ENCODE measurements at places on chromosomes 11 and 22.
A peak's percentile ranks its signal among the peaks of the same experiment; 100 is the strongest.

- no peaks in the 10 kb centered on the region for H3K27me3 ChIP-seq
- H3K27ac ChIP-seq, result no peak overlapping the region
- no peak for DNase-seq
- H3K36me3 ChIP-seq, result no peaks in the 10 kb centered on the region
- H3K4me3 ChIP-seq, result no peak overlapping the region
These were observed 15.3 kb downstream of the PHF21B start for GRCh38 chr22:44994399-44995104.

DNA sequence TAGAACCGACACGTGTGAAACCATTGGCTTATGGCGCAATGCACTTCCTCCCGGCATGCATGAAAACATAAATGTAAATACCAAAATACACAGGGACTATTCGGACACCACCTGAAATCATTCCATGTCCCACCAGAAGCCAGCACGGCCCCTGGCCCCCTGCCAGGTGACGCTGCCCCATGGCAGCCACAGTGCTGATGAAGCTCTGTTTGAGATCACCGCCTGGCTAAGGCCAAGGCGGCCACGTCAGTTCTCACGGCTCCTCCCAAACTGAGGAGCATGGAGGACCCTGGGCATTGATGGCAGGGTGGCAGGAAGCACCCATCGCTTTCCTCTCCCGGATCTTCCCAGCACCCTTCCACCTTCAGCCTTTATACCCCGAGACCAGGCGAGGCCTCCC lies 89.5 kb downstream of the CDKN1C start:
- H3K36me3 ChIP-seq, result no peaks in the 10 kb centered on the region
- no peak for DNase-seq
- H3K4me3 ChIP-seq, result no peak overlapping the region
- no peaks in the 10 kb centered on the region for H3K27me3 ChIP-seq
- H3K4me1 ChIP-seq, result peaks cover 7% of the 10 kb centered on the region
- no peak overlapping the region for H3K27ac ChIP-seq

DNA sequence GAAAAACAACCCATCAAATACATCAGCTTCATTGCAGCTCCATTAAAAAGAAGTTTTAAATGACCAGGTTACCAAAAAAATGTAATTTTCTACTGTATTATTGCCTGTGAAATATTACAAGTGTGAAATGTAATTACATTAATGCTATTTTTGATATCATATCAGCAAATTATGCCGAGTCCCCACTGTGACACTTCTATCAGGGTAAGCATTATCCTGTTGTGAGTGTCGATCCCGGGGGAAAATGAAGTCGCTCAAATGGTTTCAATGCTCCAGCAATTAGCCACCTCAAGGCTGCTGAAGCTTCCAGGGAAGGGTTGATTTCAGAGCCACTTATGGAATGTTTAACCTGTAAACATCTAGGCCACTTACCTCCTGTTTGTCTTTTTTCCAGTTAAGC lies 70.4 kb downstream of the RCN1 start:
- no peaks in the 10 kb centered on the region for H3K27me3 ChIP-seq
- DNase-seq, result no peak
- no peaks in the 10 kb centered on the region for H3K4me1 ChIP-seq
- no peak overlapping the region for H3K4me3 ChIP-seq
- H3K27ac ChIP-seq, result no peak overlapping the region
- no peaks in the 10 kb centered on the region for H3K36me3 ChIP-seq

DNA sequence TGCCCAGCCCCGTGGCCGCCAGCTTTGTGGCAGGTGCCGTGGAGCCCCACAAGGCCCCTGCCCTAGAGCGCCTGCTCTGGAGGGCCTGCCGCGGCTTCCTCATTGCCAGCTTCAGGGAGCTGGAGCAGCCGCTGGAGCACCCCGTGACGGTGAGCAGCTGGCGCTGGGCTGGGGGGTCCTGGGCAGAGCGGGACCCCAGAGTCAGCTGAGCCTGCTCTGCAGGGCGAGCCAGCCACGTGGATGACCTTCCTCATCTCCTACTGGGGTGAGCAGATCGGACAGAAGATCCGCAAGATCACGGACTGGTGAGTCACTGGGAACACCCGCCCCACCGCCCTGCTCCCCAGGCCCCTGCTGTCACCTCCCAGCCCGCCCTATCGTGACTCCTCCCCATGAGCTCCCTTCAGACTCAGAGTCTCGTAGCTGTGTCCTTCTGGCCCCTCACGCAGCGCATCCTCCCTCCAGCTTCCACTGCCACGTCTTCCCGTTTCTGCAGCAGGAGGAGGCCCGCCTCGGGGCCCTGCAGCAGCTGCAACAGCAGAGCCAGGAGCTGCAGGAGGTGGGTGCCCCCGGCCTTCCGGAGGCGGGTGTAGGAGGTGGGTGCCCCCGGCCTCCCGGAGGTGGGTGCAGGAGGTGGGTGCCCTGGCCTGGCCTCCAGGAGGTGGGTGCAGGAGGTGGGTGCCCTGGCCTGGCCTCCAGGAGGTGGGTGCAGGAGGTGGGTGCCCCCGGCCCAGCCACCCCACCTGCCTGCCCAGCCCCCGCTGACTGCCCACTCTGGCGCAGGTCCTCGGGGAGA lies 4.7 kb downstream of the TCIRG1 start:
- no peak overlapping the region for H3K27ac ChIP-seq
- H3K4me3 ChIP-seq, result no peak overlapping the region
- H3K36me3 ChIP-seq, result no peaks in the 10 kb centered on the region
- DNase-seq, result no peak
- peaks cover 29% of the 10 kb centered on the region for H3K4me1 ChIP-seq

GRCh38 chr11:81916451-81916850 lies 817.2 kb downstream of the FAM181B start:
- H3K27me3 ChIP-seq, result no peaks in the 10 kb centered on the region
- H3K4me1 ChIP-seq, result no peaks in the 10 kb centered on the region
- H3K4me3 ChIP-seq, result no peak overlapping the region
- no peak for DNase-seq

DNA sequence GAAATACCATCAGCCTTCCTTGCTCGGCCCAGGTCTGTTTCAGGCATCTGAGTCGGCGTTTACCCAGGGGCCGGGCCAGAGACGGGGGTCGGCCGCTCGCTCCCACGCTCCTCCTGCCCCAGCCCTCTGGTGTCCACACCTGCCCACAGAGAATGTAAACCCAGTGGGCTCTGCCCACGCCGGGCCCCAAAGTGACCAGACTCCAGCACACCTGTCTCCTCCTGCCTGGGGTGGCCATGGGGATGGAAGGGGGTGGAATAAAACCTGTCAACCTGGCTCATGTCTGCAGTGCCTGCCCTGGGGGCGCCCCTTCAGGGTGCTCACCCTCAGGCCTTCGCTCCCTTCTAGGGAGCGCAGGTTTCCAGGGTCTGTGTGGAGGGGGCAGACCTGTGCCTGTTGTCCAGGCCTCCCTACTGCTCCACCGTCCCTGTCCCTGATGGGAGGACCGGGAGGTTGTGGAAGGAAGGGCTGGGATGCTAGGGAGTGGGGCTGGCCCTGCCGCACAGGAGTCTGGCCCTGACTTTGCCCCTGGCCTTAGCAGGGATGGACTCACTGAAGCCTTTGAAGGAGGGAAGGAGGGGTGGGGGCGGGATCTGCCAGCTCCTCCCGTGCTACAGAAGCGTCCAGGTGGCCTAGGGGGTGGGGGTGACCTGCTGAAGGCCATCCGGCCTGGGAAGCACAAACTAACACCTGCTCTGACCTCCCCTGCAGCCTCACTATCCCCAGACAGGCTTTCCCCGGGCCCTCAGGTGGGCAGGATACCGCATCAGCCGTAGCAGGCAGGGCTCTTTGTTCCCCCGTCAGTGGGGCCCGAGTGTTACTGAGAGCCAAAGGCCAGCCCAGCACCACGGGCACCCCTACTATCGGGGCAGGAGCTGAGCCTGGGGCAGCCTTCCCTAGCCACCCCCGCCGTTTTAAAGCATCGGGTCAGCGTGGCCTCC lies 14.7 kb upstream of the ARHGAP8 start:
- H3K27me3 ChIP-seq, result no peaks in the 10 kb centered on the region
- no peak for DNase-seq
- peaks cover 6% of the 10 kb centered on the region for H3K4me1 ChIP-seq
- H3K27ac ChIP-seq, result no peak overlapping the region
- no peak overlapping the region for H3K4me3 ChIP-seq

GRCh38 chr11:88521399-88521798 lies 183.9 kb upstream of the CTSC start:
- no peaks in the 10 kb centered on the region for H3K27me3 ChIP-seq
- H3K4me3 ChIP-seq, result no peak overlapping the region
- no peak for DNase-seq
- H3K4me1 ChIP-seq, result no peaks in the 10 kb centered on the region
- no peak overlapping the region for H3K27ac ChIP-seq
- H3K36me3 ChIP-seq, result no peaks in the 10 kb centered on the region

DNA sequence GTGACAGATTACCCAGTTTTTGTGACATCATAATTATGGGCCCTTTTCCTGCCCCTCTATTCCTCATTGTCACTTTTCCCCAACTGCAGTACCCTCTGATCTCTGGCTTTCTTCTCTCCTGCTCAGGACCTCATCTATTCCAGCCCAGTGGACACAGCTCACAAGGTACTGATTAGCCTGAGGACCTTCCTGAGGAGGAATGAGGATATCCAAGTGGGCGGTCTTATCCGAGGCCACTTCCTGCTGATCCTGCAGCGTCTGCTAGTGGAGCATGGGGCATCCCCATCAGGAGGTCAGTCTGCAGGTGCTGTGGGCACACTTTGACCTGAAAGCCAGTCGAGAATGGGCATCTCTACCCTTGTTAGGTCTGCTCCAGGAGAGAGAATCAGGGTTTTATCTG lies 24.5 kb upstream of the CCDC134 start:
- H3K4me3 ChIP-seq, result no peak overlapping the region
- DNase-seq, result no peak
- H3K27me3 ChIP-seq, result no peaks in the 10 kb centered on the region
- no peaks in the 10 kb centered on the region for H3K4me1 ChIP-seq
- no peak overlapping the region for H3K27ac ChIP-seq

GRCh38 chr11:112294688-112295340 lies 34.2 kb upstream of the PLET1 start:
- H3K4me1 ChIP-seq, result peaks cover 9% of the 10 kb centered on the region
- H3K27ac ChIP-seq, result peak overlapping the region; percentile 16
- no peak for DNase-seq
- H3K27me3 ChIP-seq, result no peaks in the 10 kb centered on the region
- no peak overlapping the region for H3K4me3 ChIP-seq
- H3K36me3 ChIP-seq, result no peaks in the 10 kb centered on the region

GRCh38 chr11:125281831-125282595 lies 117.5 kb downstream of the PKNOX2 start:
- no peak overlapping the region for H3K4me3 ChIP-seq
- no peak for DNase-seq
- peaks cover 3% of the 10 kb centered on the region for H3K4me1 ChIP-seq
- H3K36me3 ChIP-seq, result no peaks in the 10 kb centered on the region
- H3K27me3 ChIP-seq, result no peaks in the 10 kb centered on the region
- H3K27ac ChIP-seq, result no peak overlapping the region

GRCh38 chr11:118870396-118871343 lies 13.0 kb upstream of the CXCR5 start:
- H3K4me3 ChIP-seq, result no peak overlapping the region
- no peaks in the 10 kb centered on the region for H3K27me3 ChIP-seq
- H3K36me3 ChIP-seq, result no peaks in the 10 kb centered on the region
- H3K27ac ChIP-seq, result peak overlapping the region; percentile 7

GRCh38 chr11:118206391-118207031 lies 18.3 kb downstream of the JAML start:
- H3K36me3 ChIP-seq, result no peaks in the 10 kb centered on the region
- no peak overlapping the region for H3K4me3 ChIP-seq
- H3K27ac ChIP-seq, result no peak overlapping the region
- DNase-seq, result no peak
- H3K27me3 ChIP-seq, result no peaks in the 10 kb centered on the region
- no peaks in the 10 kb centered on the region for H3K4me1 ChIP-seq

GRCh38 chr11:10454878-10455631 lies at the start of gene AMPD3:
AMPD3 (plus strand) TSS chr11:10455264; CDS start chr11:10461520, 6,256 bp downstream.
- H3K27me3 ChIP-seq, result no peaks in the 10 kb centered on the region
- H3K4me1 ChIP-seq, result peaks cover 25% of the 10 kb centered on the region
- no peak for DNase-seq
- no peak within 1 kb of the TSS for H3K27ac ChIP-seq
- H3K4me3 ChIP-seq, result no peak within 1 kb of the TSS

- no peaks in the 10 kb centered on the region for H3K36me3 ChIP-seq
- H3K27ac ChIP-seq, result peak overlapping the region; percentile 40
- DNase-seq, result no peak
- H3K27me3 ChIP-seq, result peaks cover 22% of the 10 kb centered on the region
- peaks cover 8% of the 10 kb centered on the region for H3K4me1 ChIP-seq
These were observed 18.1 kb downstream of the DUSP8 start for GRCh38 chr11:1553808-1554594.

DNA sequence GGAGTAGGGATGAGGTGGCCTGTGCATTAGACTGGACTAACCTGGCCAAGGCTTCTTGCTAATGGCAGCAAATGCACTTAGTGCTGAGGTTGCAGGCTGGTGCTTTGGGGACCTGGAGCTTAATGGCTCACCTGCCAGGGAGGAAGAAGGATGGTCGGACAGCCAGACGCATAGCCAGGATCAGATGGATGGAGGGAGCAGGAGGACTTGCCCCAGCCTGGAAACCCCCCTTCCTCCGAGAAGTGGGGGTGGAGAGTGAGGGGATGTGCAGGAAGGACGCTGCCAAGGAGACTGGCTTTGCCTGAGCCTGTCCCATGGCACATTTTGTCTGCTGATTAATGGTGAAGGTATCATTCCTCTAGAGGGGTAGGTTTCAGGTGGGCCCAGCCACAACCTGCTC lies 17.9 kb downstream of the IGLL1 start:
- H3K4me3 ChIP-seq, result no peak overlapping the region
- H3K4me1 ChIP-seq, result peaks cover 5% of the 10 kb centered on the region
- H3K27ac ChIP-seq, result no peak overlapping the region
- H3K27me3 ChIP-seq, result no peaks in the 10 kb centered on the region
- no peak for DNase-seq

GRCh38 chr11:132669949-132670348 lies 862.4 kb downstream of the OPCML start:
- no peak overlapping the region for H3K27ac ChIP-seq
- no peak for DNase-seq
- no peaks in the 10 kb centered on the region for H3K36me3 ChIP-seq
- H3K4me1 ChIP-seq, result no peaks in the 10 kb centered on the region
- no peak overlapping the region for H3K4me3 ChIP-seq
- H3K27me3 ChIP-seq, result no peaks in the 10 kb centered on the region

- DNase-seq, result no peak
- H3K4me1 ChIP-seq, result no peaks in the 10 kb centered on the region
- H3K27me3 ChIP-seq, result peaks cover 17% of the 10 kb centered on the region
- H3K27ac ChIP-seq, result no peak overlapping the region
These were observed 9.3 kb upstream of the GLB1L3 start for GRCh38 chr11:134266841-134267251.

GRCh38 chr11:68840661-68841653 lies 759 bp downstream of the CPT1A start:
- no peaks in the 10 kb centered on the region for H3K36me3 ChIP-seq
- H3K4me3 ChIP-seq, result peak overlapping the region; percentile 85
- DNase-seq, result peak; percentile 62
- peaks cover 19% of the 10 kb centered on the region for H3K27me3 ChIP-seq
- peaks cover 27% of the 10 kb centered on the region for H3K4me1 ChIP-seq

- DNase-seq, result no peak
- H3K4me1 ChIP-seq, result no peaks in the 10 kb centered on the region
- H3K4me3 ChIP-seq, result no peak overlapping the region
These were observed 20.6 kb upstream of the SYT7 start for GRCh38 chr11:61601512-61601911.
